Neural crest cell (in vitro differentiated cells): ENCODE measurements at places on chromosomes 2 and 18. TPM values are rescaled to one million over a fixed set of nuclear protein-coding genes. Genes with fewer than 3 reads are reported as not detected.

MDH1B gene
- total RNA-seq = 2.0 and 4.6 TPM in 2 replicates

TMEM247 gene
- total RNA-seq = not detected in 2 replicates

MLPH gene
- not detected in 2 replicates for total RNA-seq

AKAIN1 gene
- total RNA-seq = not detected in 2 replicates

ALPI gene
- not detected in 2 replicates for total RNA-seq

GRCh38 chr18:44290366-44290977, 390.2 kb upstream of the SETBP1 start:
- DNase-seq = no peak

DNA sequence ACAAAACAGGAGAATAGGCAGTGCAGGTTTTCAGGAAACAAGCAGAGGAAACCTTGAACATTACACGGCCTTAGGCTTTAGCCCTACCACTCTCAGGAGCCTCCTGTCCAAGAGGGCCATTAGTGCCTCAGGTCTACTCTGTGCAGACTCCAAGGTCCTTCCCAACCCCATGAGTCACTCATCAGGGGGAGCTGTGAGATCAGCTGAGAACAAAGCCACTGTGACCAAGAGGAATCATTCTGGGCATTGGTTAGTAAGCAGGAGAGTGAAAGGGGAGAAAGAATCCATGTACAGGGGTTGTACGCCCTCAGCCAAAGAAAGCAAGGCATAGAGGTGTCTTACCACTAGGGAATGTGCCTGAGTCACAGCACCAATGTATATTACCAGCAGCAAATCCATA, 680.3 kb downstream of the DPP10 start:
- DNase-seq = no peak

- no peak for DNase-seq
Observed at GRCh38 chr18:58666176-58666575, 5.1 kb upstream of the MALT1 start.

- no peak for DNase-seq
Observed at GRCh38 chr2:17901246-17901645, 22.8 kb downstream of the KCNS3 start.

- DNase-seq = no peak
Observed at GRCh38 chr2:102241616-102242305, 54.9 kb downstream of the IL1RL2 start.

GRCh38 chr2:159146996-159147666, 139.4 kb downstream of the WDSUB1 start:
- DNase-seq = no peak

GRCh38 chr2:189056200-189057106, 82.3 kb downstream of the COL3A1 start:
- DNase-seq = no peak

GRCh38 chr2:95274291-95275150, at the start of gene PROM2:
Gene PROM2 (plus strand): TSS chr2:95274449. CDS start chr2:95274586, 137 bp downstream.
- DNase-seq = no peak

- DNase-seq = no peak
Observed at GRCh38 chr2:19843992-19844515, 57.7 kb downstream of the TTC32 start.

DNA sequence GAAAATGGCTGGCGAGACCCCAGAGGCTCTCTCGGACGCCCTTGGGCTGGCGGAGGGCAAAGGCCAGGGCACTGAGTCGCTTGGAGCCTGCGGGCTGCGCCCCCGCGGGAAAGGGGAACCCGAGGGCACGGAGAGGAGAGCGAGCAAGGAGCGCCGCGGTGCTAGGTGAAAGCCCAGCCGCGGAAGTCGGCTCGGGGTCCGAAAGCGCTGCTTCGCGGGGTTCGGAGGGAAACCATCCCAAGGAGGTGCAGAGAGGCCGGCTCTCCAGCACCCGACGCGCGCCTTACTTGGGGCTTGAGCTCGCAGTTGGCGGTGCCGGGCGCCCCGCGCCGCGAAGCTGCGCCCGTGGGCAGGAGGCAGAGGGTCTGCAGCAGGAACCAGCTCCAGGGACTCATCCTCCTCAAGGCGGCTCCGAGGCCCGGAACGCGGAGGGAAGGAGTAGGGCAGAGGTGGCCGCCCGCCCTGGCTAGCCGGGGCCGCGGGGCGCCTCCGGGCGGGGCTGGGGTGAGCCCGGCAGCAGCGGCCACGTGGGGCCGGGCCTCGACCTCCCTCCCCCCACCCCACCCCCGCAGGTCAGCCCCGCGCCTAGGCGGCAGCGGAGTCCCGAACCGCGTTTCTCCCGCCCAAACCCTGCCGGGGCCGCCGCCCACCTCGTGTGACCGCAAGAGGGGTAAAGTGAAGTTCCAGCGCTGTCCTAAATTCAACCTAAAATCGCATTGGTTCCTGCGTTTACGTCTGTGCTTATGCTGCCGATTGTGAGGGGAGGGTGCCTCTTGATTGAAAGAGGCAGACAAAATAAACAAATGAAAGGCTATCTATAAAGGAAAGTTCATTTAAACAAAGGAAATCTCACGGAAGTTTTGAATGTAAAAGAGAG, at the start of gene TRABD2A:
TRABD2A (minus strand) TSS at position 440 of the 877 bp plus-strand sequence; CDS start at position 395, 45 bp downstream.
- peak; percentile 23 for DNase-seq

DNA sequence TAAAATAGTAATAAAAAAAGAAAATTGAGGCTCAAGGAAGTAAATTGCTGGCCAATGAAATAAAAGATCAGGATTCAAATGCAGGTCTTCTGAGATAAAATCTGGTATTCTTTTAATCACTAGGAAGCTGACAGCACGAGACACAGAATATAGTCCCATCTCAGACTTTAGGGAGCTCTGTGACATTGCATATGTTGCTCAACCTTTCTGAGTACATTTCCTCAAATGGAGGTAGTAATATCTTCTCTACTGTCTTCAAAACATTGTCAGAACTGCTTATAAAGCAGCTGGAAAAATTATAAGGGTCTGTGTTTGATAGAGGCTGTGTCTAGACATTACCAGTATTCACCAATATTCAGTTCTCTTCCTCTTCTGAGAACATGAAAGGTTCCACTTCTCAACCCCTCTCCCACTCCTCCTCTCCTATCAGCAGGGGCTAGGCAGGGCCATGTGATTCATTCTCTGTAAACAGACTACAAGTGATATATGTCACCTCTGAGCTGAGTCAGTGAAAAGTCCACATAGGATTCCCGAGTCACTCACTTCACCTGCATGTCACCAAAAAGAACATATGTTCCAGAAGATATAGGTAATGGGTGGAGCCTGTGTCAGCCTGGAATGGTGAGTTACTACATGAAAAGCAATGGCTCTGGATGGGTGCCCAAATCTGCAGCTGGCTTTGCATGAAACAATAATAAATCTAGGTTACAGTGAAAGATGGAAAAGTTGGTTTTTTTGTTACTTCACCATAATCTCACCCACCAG, 7.1 kb downstream of the KCNE4 start:
- DNase-seq = no peak

- DNase-seq = no peak
Observed at GRCh38 chr18:53745224-53745967, 479.1 kb downstream of the MBD2 start.
